ENCODE measurements at places on chromosomes 1 and 21. TPM values are rescaled to one million over a fixed set of nuclear protein-coding genes. Genes with fewer than 3 reads are reported as not detected.

SLC35F3 gene
- total RNA-seq = 8.3 TPM

RAVER2 gene
- total RNA-seq = 5.9 TPM

NEXN gene
- 0.94 TPM for total RNA-seq

MAPKAPK2 gene
- 45.4 TPM for total RNA-seq

POGZ gene
- 11.5 TPM for total RNA-seq

PPIAL4G gene
- total RNA-seq = not detected

FALEC gene
- total RNA-seq = not detected

LRRC38 gene
- total RNA-seq = not detected

CHD5 gene
- not detected for total RNA-seq

OR14K1 gene
- total RNA-seq = not detected
